ENCODE measurements at places on chromosomes 11 and 22. TPM values are rescaled to one million over a fixed set of nuclear protein-coding genes. Genes with fewer than 3 reads are reported as not detected.
A peak's percentile ranks its signal among the peaks of the same experiment; 100 is the strongest.

The PARVG gene
- total RNA-seq = not detected

The TSSK2 gene
- not detected for total RNA-seq

The SMC1B gene
- total RNA-seq = not detected

The SLC6A5 gene
- not detected for total RNA-seq

The NRGN gene
- 2.9 TPM for total RNA-seq

The TREH gene
- total RNA-seq = not detected

- DNase-seq = no peak
These were observed 2.0 kb downstream of the PLXNB2 start for GRCh38 chr22:50305393-50305922.

DNA sequence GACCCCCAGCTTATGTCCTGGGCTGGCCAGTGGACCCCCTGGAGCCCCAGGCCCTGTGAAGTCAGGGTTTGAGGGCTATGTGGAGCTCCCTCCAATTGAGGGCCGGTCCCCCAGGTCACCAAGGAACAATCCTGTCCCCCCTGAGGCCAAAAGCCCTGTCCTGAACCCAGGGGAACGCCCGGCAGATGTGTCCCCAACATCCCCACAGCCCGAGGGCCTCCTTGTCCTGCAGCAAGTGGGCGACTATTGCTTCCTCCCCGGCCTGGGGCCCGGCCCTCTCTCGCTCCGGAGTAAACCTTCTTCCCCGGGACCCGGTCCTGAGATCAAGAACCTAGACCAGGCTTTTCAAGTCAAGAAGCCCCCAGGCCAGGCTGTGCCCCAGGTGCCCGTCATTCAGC lies 24.6 kb downstream of the CSF2RB start:
- DNase-seq = no peak

GRCh38 chr11:35579557-35580396 lies 38.5 kb upstream of the FJX1 start:
- peak; percentile 78 for DNase-seq

DNA sequence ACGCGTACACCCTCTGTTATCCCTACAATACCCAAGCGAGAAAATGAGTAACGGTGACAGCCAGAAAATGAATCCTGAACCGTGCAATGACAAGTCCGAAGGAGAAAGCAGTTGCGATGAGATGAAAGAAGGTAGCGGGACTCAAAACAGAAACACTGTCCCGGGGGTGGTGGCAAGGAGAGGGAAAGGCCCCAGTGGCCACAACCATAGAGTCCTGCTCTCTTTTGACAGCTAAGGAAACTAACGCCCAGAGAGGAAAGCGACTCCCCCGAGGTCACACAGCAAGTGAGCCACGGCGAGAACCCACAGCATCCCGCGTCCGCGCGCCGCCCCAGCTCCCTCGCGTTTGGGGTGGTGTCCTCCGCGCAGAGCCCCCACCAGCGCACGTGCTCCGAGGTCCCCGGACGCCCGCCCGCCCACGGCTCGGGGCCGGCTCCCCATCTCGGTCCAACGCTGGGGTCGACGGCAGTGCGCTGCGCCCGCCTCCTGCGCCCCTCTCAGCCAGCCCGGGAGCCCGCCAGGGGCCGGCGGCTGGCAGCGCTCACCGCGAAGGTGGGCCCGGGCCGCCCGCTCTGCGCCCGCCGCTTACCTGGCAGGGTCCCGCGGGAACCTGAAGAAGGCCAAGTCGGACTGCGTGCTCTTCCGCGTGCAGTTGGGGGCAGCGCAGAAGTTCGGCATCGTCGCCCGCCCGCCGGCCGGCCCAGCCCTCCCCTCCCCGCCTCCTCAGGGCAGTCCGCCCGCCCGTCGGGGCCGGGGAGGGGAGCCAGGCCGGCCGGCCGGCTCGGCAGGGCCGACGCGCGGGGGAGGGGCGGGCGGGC lies 564 bp downstream of the THAP12 start:
- peak; percentile 6 for DNase-seq

DNA sequence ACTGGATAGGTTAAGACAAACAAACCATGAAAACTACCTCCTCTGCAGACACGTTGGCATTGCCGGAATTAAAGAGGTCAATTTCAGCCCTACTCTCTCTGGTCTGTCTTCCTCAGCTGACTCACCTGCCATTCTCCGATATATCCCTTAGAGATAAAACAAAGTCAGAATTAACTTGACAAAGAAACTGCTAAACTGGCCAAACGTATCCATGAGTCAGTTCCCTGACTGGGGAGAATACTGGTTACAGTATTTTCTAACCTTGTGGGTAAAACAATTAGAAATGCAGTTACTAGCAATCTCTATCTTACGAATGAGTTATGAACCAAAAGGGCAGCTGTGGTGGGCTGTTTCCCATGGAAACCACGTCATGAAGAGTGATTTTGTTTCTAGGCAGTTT lies 96.2 kb downstream of the RDX start:
- DNase-seq = no peak

DNA sequence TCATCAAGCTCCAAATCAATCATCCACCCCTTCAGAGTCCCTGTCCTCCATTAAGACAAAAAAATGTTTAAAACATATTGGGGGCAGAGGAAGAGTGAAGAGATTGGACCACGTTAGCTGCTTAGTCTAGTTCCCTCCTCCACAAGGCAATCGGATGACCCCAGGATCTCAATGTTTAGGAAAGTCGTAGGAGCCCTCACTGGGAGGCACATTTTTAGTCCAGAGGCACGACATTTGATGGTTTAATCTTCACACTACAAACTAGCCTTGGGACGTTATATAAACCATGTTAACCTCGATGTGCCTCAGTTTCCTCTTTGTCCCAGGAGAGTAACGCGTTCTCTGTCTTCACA lies 588 bp upstream of the FAT3 start:
- DNase-seq = no peak

DNA sequence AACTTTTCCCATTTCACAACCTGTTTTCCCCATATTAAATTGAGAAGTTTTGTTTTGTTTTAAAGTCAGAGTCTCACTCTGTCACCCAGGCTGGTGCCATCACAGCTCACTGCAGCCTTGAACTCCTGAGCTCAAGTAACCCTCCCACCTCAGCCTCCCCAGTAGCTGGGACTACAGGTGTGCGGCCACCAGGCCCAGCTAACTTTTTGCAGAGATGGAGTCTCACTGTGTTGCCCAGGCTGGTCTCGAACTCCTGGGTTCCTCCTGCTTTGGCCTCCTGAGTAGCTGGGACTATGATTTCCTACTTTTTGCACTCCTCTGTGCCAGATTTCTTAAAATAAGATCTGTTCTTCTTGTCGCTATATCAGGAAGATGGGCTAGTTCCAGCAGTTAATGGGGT lies 44.9 kb downstream of the GNB1L start:
- no peak for DNase-seq

DNA sequence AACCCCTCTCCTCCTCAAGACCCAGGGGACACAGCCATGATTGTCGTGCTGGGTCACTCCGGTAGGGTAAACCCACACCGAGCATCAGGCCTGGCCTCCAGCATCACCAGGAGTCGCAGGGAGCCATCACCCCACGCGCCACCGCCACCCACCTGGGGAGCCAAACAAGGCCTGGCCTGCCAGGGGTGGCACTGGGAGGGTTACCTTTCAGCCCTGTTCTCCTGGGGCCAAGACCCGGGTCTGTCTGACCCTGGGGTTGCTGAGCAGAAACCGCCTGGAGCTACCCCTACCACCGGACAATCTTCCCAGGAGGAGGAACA lies 39.3 kb upstream of the NNMT start:
- no peak for DNase-seq

- DNase-seq = no peak
These were observed 31.6 kb upstream of the CADM1 start for GRCh38 chr11:115535781-115536180.

DNA sequence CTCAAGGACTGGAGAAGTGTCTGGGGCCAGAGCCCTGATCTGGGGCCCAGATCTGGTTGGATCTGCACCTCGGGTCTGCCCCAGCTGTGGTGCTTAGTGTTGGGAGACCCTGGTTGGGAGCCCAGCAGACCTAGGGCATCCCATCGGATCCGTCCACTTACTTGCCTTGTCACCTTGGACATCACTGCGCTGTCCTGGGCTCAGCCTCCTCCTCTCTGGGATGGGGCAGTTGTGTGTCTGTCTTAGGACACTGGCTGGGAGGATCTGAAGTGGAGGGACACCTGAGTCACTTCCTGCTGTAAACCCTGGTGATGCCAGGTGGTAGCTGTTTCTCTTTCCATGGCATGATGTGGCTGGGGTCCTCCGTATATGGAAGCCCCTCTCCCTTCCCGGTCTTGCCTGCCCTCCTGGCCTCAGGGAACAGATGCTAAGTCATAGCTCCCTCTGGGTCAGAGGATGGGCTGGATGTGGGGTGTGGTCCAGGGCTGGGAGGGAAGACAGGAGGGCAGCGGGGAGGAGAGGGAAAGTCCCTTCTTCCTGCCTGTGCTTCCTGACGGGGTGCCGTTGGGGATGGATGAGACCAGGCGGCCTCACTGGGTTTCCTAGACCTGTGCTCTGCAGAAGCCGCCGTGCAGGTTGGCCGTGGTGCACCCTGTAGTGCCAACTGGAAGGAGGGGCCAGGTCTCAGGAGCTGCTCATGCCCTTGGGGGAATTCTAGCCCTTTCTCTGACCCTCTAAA lies 12.1 kb upstream of the OMP start:
- DNase-seq = no peak

DNA sequence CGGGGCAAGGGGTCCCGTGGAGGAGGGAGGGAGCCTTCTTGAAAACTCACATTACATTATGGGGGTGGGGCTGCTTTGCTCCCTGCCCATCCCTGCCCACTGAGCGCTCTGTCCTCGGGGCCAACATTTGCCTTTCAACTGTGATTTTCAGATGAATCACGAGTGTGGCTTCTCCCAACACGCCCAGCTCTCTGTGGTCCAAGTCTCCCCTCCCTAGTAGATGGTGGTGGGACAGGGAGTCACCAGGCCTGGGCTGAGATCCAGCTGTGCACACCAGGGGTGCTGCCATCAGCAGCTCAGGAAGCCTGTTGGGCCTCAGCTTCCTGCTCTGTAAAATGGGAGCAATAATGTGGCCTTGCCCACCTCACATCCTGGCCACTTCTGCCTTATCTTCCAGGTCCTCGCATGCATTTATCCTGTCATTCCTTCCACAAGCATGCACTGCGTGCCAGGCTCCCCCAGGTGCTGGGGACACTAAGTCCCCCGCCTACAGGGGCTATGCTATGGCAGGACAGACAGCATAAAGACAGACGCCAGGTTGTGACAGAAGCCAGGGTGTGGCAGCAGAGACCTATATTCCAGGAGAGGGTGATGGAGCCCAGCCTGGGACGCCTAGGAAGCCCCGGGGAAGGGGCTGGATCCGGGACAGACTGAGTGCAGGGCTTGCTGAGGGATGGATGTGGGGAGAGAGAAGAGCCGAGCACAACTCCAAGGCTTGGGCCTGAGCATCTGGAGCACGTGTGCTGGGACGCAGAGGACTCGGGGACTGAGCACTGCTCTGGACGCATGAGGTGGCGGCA lies 30.5 kb downstream of the NFAM1 start:
- DNase-seq = no peak

DNA sequence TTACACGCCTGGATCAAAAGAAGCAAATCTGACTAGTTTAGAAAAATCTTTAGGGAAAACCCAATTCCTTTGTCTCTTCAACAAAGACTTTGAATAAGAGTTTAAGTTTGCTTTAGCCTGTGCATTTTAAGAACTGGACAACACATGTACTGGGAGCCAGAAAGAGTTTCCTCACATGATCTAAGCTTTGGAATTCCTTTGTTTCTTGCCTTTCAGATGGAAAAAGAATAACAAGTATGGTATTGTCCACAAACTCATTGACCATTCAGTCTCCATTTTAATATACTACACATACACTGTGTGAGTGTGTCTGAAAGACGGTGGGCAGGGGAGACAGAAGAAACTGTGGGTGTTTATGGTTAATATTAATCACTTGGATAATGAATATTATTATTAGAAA lies 205.6 kb downstream of the MAML2 start:
- DNase-seq = no peak

GRCh38 chr22:17065433-17065832 lies 19.4 kb upstream of the IL17RA start:
- DNase-seq = no peak

- DNase-seq = peak; percentile 47
These were observed 8.8 kb upstream of the PLA2G3 start for GRCh38 chr22:31148953-31149627.

DNA sequence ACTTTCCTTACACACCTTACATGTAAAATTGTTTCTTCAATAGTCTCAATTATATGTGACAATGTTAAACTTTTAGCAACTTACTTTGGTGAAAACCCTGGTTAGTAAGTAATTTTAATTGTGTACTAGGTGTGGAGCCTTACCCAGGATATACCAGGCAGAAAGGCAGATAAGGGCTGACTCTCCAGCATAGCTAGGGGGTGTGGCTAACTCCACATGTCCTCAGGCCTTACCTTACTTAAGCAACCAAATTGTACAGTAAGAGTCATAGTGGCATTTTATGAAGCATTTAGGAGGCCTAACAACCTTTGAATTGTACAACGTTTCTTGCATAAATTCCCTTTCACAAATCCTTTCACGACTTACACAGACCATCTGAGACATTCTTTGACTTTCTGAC lies 118.2 kb upstream of the OR9Q1 start:
- DNase-seq = no peak

DNA sequence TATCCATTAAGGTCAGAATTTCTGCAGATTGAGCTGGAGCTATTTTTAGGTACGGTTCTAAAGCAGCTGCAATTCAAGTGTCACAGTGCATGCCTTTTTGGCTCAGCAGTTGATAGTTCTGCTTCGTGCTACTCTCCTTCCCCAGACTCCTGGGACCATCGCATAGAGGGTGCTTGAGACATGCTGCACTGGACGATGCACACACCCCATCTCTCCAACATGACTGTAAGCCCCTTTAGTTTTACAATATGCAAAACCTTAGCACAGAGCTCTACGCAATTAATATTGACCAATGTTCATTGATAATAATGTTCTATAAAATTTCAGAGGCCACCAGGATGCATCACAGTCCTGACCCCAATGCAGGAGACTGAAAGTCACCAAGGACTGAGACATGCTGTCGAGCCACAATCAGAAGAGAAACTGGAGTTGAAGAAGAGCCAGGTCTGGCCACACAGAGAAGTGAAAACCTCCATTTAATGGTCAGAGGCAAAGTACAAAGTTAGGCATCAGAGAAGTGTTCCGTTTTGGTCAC lies 120.9 kb upstream of the ZC3H12C start:
- no peak for DNase-seq
